Naive thymus-derived CD8-positive, alpha-beta T cell (primary cell): ENCODE measurements at places on chromosomes 2 and 18.

GRCh38 chr2:176595986-176596385, 326.7 kb downstream of the MTX2 start:
- DNase-seq: no peak

- DNase-seq: no peak
Measured at GRCh38 chr18:63878343-63878742, 9.2 kb upstream of the SERPINB2 start.

- DNase-seq: no peak
Measured at GRCh38 chr2:122203523-122203922, 448.1 kb downstream of the TSN start.

DNA sequence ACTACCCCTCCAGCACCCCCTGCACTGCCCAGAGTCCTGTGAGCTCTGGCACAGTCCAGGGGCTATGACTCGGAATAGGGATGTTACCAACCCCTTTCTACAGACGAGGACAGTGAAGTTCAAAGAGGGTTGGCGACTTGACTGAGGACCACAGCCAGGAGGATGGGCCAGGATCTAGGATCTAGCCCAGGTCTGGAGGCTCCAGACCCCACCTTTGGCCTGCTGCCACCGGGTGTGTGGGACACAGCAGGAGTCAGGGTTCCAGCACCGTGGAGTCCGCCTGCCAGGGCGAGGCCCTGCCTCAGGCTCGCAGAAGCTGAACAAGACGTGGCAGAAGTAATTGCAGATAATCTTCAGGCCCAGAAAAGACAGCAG, 37.9 kb upstream of the GPC1 start:
- no peak for DNase-seq

GRCh38 chr2:207835805-207836204, 66.1 kb upstream of the FZD5 start:
- DNase-seq: no peak

- no peak for DNase-seq
Measured at GRCh38 chr2:1705557-1706076, 38.7 kb downstream of the PXDN start.

DNA sequence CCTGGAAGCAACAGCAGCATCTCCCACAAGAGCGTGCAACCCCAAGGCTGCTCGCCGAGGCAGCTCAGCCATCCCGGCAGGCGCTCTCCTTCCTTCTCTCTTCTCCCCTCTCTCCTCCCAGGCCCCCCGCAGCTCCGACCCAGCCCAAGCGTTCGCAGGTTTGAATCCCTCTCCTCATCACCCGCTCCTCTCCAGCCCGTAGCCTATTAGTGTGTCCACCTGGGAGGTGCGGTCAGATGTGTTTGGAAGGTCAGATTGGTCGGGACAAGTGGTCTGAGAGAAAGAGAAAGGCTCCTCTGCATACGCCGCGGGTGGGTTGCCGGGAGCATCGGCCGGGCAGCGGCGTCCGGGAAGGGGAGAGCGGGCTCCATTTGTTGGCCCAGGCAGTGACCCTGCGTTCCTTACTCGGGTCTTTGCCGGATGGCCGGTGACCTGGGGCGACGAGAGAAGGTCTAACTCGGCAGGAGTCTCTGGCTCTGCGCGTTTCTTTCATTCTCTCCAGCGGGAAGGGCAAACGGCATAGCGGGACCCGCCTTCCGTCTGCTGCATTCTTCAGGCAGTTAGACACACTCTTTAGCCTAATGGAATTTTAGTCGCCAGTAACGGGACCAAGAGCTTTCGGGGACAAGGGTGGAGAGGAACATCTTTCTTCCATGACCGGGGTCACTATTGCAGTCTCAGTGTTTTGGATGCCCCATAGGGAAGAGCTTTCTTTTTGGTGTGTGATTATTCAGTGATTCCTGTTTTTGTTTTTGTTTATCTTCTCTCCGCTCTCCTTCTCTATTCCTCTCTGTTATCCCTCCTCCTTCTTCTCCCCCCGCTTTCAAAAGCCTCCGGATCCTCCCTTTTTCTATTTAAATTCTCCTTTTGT, 1.1 kb upstream of the TMEFF2 start:
- DNase-seq: peak; percentile 1

GRCh38 chr18:44681076-44681970, 635 bp downstream of the SETBP1 start:
- no peak for DNase-seq

DNA sequence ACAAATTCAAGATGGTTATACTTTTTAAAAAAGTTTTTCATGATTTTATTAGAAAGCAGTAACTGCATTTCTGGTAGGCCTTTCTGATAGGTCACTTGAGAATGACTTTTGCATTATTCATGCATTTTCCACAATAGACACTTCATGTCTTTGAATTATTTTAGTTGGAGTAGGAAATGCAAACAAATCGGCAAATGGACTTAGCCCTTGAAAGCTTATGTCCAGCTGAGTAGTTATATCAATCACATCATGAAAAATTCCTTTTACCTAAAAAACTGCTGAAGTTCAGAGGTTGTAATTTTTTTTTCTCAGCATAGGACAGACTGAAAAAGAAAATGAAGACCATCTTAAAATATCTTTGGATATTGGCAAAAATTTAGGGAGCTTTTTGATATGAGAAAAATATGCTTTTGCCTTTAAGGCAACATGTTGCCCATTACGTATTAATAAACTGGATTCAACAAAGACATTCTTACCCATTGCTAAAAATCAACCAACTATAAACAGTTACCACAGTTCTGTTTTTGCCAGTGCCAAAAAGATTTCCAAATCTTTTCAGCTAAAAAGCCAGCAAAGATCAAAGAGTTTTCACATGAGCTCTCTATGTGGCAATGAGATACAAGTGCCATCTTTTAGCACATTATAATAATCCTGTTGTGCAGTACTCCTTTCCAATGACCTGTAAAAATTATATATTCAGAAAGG, 45.5 kb upstream of the FRZB start:
- DNase-seq: no peak

GRCh38 chr18:68757126-68757525, 40.8 kb upstream of the CCDC102B start:
- DNase-seq: no peak

- no peak for DNase-seq
Measured at GRCh38 chr2:31563273-31563839, 17.4 kb downstream of the SRD5A2 start.

GRCh38 chr2:220893411-220893810, 678.7 kb downstream of the EPHA4 start:
- DNase-seq: no peak

DNA sequence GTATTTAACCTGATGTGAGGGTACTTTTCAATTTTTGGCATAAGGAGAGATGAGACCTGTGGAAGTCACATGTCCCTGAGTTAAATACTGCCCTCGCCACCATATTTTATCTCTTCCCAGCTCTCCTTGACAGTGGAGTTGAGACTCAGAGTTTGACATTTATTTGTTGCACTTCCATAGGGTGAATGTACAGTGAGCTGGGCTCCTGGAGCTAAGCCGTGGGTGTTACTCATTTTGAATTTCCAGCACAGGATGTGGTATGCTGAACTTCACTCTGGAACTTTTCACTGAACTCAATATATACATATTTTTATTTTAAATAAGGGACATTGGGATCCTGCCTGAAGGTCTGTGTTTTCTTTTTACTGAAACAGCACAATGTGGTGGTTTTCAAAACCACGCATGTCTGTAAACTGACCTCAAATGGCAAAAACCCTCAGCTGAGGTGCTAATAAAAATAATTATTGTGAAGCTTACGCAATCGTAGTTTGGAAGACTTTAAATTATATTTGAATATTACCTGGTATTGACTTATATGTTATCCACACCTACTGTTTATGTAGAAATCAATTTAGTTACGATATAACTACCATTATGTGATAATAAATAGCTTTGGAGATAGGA, 12.1 kb downstream of the RNF144A start:
- no peak for DNase-seq

DNA sequence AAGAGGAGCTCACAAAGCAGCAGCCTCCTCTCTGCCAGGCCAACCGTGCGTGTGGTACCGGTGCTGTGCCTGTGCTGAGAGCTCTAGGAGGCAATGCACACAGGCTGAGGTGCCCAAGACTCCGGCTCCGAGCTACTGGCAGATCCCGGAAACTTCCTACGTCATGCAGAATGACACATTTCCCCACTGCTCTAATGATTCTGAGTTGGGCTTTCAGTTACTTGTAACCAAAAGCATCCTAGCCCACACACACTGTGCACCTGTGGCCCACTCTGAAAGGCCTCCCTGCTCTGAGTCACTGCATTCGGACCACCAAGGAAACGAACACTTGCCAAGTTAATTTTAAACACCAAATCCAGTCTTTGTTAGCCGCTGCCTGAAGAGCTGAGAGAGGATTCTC, 9.3 kb upstream of the RNU4ATAC start:
- DNase-seq: no peak

- DNase-seq: no peak
Measured at GRCh38 chr2:43223521-43224001, 2.8 kb downstream of the ZFP36L2 start.

GRCh38 chr2:96857667-96858372, at the start of gene ANKRD39:
Gene ANKRD39 (minus strand): TSS chr2:96858016. CDS start chr2:96857987, 29 bp downstream.
- peak; percentile 97 for DNase-seq
